ENCODE measurements at places on chromosomes 11 and 22.

DNA sequence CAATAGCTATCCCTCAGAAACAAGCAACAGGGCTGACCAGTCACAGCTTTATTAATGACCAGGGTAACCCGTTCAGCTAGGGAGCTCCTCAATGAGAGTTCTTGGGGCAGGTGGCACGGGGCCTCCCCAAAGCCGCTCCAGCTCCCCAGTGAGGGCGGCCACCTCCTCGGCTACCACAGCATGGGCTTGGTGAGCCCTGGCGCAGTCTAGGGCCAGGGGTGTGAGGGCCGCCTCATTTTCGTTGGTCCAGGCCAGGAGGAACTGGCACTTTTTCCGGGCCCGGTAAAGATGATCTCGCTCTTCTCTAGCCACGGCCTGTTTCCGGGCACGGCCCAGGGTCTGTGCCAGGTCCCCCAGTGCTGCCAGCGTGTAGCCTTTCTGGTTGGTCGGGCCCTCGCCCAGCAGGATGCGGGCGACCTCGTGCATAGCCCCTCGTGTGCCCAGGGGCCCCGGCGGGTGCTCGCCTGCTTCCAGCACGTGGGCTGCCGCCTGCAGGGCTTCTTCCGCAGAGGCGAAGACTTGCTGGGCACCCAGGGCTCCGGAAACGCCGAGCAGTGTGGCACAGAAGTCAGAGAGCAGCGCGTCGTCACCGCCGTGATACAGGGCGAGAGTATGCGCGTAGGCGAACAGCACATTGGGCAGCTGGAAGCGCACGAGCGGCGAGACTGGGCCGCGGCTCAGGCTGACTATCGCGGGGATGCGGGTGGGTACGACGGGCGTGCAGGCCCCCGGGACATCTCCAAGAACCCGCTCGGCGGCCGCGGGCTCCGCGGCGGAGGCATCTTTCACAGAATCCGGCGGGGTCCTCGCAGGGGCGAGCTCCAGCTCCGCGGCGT, 913 bp downstream of the ZNHIT2 start:
- DNase-seq = no peak

DNA sequence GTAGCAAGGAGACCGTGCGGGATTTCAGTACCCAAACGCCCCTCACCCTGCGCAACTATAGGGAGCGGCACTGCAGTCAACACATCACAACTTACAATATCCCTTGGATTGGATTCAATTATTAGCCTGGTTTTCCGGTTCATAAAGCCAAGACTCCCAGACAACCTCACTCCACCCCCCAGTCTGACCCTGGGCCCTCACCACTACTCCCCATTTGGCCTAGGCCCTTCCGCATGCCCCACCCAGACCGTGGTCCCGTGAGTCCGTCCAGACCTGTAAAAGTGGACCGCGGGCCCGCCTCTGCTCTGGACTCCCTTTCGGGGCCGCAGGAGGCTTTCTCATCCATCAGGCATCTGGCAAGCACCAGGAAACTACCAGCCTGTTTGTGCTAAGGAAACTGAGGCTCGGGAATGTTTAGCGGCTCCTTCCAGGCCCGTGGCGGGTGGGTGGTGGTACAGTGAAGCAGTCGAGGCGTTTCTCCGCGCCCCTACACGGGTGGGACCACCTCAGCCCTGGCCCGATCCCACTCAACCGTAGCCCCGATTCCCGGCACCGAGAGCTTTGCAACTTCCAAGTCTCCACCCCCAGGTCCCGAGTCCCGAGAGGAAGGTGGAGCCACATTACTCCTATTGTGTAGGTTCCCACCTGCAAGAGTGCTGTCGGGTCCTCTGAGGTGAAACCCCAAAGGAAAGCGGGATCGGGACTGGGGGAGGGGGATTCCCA, 679 bp upstream of the DPP3 start:
- DNase-seq = no peak

DNA sequence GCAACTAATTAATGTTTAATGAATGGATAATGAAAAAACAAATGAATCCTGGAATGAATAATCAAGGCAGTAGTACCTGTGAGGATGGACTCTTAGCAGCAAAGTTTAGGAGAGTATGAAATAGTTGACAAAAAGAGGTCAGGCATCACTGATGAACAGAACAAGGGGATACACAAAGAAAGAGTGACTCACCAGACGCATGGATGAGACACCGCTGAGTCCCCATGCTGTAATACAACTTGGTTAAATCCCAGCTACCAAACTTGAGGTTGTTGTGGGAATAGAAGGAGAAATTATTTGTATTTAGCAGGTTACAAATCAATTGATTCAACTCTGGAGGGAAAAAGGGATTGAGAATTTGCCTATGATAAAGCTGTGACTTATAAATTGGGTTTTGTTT, 976.9 kb upstream of the TENM4 start:
- DNase-seq = no peak

- no peak for DNase-seq
Measured at GRCh38 chr11:118117790-118118601, 31.2 kb upstream of the SMIM35 start.

Measured in brain pericyte (primary cell).